ENCODE measurements at places on chromosomes 7 and 10. TPM values are rescaled to one million over a fixed set of nuclear protein-coding genes. Genes with fewer than 3 reads are reported as not detected.

Gene RAMP3
- 255 TPM for total RNA-seq

GRCh38 chr10:4541292-4541691 lies 284.7 kb upstream of the AKR1E2 start:
- DNase-seq: no peak

- no peak for DNase-seq
Measured at GRCh38 chr7:139304517-139304916, 36.6 kb upstream of the FMC1 start.

DNA sequence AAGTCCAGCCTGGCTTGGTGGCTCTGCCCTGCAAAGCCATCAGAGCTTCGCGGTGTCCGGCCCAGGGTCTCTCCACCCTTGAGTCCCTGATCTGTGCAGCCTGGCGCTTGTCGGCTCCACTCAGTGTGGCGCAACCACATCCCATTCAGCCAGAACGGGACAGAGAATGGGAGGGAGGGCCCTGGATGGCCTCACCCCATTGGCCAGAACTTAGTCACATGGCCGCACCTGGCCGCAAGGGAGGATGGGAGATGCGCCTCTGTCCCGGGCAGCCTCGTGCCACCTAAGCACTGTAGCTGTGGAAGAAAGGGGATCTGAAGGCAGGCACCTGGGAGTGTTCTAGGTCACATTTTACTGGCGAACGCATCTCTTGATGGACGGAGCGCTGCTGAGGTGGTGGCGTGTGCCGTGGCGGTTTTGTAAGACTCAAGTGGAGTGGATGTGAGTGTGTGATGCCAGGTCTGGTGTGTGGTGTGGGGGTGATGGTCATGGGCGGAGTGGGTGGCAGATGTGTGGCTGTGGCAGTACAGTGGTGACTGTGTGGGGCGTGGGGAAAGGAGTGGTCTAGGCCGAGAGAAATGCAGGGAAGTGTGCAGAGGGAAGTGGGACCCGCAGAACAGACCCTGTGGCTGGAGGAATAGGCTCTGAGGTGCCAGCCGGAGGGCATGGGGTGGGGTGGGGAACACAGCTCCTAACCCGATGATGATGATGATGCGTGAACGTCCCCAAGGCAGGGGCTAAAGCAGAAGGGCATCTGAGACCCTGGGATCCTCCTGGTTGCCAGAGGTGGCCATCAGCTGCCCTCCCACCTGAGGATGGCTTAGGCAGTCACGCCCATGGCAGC lies 19.0 kb downstream of the CLEC2L start:
- DNase-seq: peak; percentile 57

DNA sequence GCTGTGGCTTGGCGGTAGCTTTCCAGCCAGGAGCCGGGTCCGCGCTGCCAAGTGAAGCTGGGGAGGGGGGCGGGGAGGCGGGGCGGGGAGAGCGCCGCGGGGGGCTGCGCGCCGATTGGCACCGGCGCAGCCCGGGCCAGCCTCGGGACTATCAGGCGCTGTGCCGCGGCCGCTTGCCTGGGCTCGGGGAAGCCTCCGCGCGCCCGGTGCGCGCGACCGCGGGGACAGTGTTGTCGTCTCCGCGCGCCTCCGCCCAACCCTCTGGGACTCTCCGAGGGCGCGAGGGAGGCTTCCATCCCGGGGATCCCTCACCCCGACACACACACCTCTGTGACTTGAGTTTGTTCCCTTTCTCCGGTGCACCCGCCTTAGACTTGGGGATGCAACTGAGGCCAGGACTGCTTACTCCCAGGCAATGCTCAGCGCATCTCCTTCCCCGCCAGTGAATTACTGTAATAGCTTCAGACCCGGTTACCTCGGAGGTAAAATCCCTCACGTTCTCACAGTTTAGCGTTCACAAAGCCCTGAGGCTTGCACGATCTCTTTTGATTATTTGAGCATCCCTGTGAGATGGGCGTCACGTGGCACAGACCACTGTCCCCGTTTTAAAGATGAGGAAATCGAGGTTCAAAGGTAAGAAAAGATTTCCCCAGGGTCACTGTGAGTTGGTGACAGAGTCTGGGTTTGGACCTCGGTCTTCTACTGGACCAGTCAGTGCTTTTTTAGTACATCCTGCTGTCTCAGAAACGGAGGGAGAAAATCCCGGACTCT lies at the start of gene NKX1-2:
Gene NKX1-2, minus strand, starts transcription at position 24 of the 771 bp plus-strand sequence. CDS start 92 bp downstream, outside the sequence.
- no peak for DNase-seq

DNA sequence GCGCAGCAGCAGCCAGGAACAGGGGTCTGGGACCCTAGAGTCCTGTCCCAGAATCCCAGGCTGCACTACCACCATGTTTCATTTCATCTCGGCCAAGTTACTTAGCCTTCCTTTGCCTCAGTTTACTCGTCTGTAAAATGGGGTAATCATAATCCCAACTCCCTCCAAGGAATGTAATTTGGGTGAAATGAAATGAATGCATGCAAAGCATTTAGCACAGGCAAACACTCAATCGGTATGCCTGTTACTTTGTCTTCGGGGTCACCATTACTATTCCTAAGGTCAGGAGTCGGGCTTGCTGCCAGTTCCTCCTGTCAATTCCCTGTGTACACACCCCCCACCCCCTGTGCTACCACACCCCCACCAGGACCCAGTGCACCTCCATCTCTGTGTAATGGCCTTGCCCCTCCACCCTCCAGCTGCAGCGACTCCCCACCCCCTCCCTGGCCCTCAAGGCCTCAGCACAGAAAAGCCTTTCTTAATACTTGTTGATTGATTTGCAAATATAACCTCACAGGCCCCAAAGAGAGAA lies 1.7 kb downstream of the TNS3 start:
- no peak for DNase-seq

- no peak for DNase-seq
Measured at GRCh38 chr10:92490387-92490786, 83.5 kb downstream of the IDE start.

GRCh38 chr10:30974773-30975415 lies 56.8 kb downstream of the ZNF438 start:
- no peak for DNase-seq

- no peak for DNase-seq
Measured at GRCh38 chr7:93055543-93056107, 62.2 kb downstream of the SAMD9 start.

GRCh38 chr7:13849163-13849892 lies 140.1 kb downstream of the ETV1 start:
- DNase-seq: no peak

GRCh38 chr7:112157072-112157471 lies 49.1 kb downstream of the DOCK4 start:
- no peak for DNase-seq

DNA sequence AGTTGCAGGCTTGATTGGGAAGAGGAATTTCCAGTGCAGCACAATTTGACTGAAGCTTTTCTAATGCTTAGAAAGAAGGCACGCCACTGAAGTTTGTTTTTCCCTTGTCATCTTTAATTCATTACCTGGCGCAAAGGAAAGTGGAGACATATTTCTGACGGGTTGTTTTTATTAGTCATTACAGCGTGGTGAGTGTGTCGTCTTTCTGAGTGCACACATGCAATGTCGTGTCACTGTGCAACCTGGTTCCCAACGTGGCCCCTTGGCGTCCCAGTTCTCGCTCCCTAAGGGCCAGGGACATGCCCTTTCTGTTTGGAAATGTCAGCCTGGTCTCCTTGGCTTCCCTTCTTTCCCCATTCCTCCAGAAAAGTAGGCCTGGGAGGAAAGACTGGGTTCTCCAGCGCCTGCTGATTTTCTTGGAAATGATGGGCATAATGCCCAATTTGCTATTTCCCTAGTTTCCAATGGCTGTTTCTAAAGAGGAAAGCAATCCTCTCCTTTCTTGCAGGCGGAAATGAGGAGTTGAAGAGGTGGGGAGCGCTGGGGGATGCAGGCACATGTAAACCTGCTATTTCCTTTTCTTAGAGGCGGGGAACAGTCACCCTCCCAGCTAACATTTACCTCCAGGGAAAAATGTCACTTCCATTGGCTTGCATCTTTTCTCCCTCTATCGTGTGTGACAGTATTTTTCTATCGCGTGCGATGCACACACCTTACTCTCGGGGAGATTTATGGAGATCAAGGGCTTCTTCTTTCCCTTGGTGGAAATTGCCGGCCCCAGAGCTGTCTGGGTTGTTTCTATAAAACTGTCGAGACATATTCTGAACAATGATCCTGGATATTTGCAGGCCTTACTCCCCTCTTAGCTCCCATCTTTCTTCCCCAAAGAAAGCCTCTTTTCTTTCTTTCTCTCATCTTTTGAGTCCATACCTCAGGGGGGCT lies 249.8 kb downstream of the ARHGAP12 start:
- DNase-seq: no peak

GRCh38 chr7:2719007-2719406 lies 31.0 kb downstream of the AMZ1 start:
- no peak for DNase-seq

Gene ZCCHC24
- total RNA-seq: 32.4 TPM

Gene SGCE
- 74.1 TPM for total RNA-seq

- DNase-seq: no peak
Measured at GRCh38 chr7:29488203-29488970, 75.2 kb upstream of the PRR15 start.

GRCh38 chr10:81914736-81915503 lies 39.9 kb downstream of the NRG3 start:
- DNase-seq: no peak

GRCh38 chr7:139830782-139831501 lies 1.9 kb downstream of the TBXAS1 start:
- no peak for DNase-seq

Gene NKX2-3
- total RNA-seq: 0.26 TPM

- DNase-seq: no peak
Measured at GRCh38 chr10:89214566-89215165, 7.5 kb upstream of the CH25H start.

DNA sequence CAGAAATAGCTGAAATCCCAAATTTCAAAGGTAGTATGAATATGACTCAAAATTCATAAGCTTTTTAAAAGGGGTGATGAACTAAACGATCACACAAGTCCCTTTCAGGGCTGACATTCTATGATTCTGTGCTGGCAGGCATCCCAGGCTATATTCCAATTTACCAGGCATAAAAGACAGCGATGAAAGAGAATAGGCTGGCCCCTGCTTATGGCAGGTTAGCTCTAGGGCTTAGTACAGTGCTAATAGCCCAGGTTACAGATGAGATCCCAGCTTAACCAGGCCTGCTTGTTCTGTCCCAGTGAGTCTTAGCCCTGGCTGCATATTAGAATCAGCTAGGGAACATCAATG lies 56.4 kb downstream of the CDHR3 start:
- no peak for DNase-seq

DNA sequence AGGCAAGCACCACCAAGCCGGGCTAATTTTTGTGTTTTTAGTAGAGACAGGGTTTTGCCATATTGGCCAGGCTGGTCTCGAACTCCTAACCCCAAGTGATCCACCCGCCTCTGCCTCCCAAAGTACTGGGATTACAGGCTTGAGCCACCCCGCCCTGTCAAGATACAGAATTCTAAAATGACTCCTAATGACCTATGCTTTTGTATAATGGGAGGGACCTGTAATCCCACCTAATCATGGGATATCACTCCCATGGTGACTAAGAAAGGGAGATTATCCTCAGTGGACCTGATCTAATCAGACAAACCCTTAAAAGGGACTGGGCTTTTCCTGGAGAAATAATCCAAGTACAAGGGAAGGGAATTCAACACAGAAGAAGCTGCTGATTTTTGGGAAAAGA lies 28.8 kb downstream of the SAMD8 start:
- no peak for DNase-seq

Gene CCDC172
- total RNA-seq: not detected

Gene MAPK8
- 42.3 TPM for total RNA-seq

Gene PIP
- not detected for total RNA-seq

- peak; percentile 69 for DNase-seq
Measured at GRCh38 chr10:124717911-124718741, 26.1 kb downstream of the FAM53B start.

- no peak for DNase-seq
Measured at GRCh38 chr10:74086317-74086716, 64.3 kb downstream of the AP3M1 start.

GRCh38 chr7:44973610-44974401 lies 5.0 kb downstream of the MYO1G start:
- peak; percentile 80 for DNase-seq

- no peak for DNase-seq
Measured at GRCh38 chr7:16929146-16929762, 47.5 kb upstream of the AGR3 start.

Gene NUP42
- total RNA-seq: 29.5 TPM

DNA sequence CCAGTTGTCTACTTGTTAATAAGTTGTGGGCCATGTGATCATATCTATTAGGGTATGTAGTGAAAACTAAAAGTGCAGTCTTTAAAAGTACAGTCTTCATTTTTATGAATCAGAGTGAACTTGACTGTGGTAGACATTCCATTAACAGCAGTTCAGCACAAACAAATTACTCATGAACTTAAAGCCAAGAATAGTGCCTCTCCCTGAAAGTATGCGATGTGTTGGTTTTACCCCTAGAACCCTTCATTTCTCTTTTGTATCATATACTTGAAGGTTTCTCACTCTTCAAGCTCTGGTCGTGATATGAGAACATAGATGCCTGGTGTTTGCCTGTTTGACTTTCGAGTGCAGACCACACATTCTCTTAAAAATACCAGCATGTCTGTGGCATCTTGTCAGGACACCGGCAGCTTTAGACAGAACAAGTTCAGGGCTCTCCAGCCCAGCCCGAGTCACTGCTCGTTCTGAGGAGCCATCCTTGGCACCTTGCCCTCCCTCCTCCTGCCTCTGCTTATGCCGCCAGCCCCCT lies 159.3 kb downstream of the LCOR start:
- DNase-seq: no peak

GRCh38 chr7:85890244-85890811 lies 703.5 kb upstream of the SEMA3D start:
- DNase-seq: no peak

DNA sequence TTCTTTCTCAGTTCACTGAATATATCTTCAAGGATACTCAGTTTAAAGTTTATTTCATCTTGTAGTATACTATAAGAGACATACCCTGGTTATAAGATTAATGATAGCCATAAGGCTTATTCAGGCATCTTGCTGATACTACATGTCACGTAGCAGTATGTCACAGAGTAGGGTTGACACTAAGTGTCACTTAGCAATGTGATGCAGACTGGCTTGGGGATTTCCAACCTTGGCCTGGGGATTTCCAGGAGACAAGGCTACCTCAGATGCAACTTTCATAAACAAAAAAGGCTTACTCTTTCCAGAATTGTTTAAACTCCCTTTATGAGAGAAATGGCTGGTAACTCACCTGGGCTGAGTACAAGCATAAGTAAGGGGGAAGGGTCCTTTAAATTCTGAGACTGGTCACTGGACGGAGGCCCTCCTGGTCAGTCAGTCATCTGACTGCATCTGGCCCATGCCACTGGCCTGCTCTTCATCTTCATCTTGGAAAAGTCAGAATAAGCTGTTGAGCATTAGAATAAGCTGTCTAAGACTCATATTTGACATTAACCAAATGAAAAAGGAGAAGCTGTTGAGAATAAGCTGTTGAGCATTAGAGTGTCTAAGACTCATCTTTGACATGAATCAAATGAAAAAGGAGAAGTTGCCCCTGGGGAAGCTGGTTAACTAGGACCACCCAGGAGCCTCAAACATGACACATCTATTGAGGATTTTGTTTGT lies 9.5 kb downstream of the SLC13A1 start:
- DNase-seq: no peak

Gene EBLN1
- total RNA-seq: not detected

Gene PDE1C
- total RNA-seq: 13.0 TPM

Gene HECW1
- 1.6 TPM for total RNA-seq

All from upper lobe of right lung (tissue), 1 donor.